Hepatocyte (in vitro differentiated cells): ENCODE measurements at places on chromosomes 2 and 18. TPM values are rescaled to one million over a fixed set of nuclear protein-coding genes. Genes with fewer than 3 reads are reported as not detected.

ANKAR gene
- polyA plus RNA-seq = 4.6 and 5.3 TPM in 2 replicates

LINC00305 gene
- 1.5 and 1.9 TPM in 2 replicates for polyA plus RNA-seq

C2orf66 gene
- 0.47 TPM in 1 of 2 replicates, not detected in the other for polyA plus RNA-seq

KYNU gene
- polyA plus RNA-seq = 7.6 and 9.4 TPM in 2 replicates

CCDC68 gene
- polyA plus RNA-seq = 6.7 and 7.8 TPM in 2 replicates

GRCh38 chr2:148730085-148730484 lies 85.5 kb downstream of the EPC2 start:
- H3K4me1 ChIP-seq = no peaks in the 10 kb centered on the region
- no peaks in the 10 kb centered on the region for H3K36me3 ChIP-seq
- DNase-seq = no peak
- no peaks in the 10 kb centered on the region for H3K27me3 ChIP-seq
- no peak overlapping the region for H3K4me3 ChIP-seq
- H3K27ac ChIP-seq = no peak overlapping the region

DNA sequence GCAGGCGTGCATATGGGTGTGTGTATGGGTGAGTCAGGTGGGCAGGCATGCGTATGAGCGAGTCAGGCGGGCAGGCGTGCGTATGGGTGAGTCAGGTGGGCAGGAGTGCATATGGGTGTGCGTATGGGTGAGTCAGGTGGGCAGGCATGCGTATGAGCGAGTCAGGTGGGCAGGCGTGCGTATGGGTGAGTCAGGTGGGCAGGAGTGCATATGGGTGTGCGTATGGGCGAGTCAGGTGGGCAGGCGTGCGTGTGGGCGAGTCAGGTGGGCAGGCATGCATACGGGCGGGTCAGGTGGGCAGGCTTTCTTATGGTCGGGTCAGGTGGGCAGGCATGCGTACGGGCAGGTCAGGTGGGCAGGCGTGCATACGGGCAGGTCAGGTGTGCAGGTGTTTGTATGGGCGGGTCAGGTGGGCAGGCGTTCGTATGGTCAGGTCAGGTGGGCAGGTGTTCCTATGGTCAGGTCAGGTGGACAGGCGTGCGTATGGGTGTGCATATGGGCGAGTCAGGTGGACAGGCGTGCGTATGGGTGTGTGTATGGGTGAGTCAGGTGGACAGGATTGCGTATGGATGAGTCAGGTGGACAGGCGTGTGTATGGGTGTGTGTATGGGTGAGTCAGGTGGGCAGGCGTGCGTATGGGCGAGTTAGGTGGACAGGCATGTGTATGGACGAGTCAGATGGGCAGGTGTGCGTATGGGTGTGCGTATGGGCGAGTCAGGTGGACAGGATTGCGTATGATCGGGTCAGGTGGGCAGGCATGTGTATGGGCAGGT lies 28.7 kb upstream of the KLF11 start:
- DNase-seq = no peak
- H3K36me3 ChIP-seq = no peaks in the 10 kb centered on the region
- peaks cover 6% of the 10 kb centered on the region for H3K4me1 ChIP-seq
- no peak overlapping the region for H3K27ac ChIP-seq
- no peaks in the 10 kb centered on the region for H3K27me3 ChIP-seq

DNA sequence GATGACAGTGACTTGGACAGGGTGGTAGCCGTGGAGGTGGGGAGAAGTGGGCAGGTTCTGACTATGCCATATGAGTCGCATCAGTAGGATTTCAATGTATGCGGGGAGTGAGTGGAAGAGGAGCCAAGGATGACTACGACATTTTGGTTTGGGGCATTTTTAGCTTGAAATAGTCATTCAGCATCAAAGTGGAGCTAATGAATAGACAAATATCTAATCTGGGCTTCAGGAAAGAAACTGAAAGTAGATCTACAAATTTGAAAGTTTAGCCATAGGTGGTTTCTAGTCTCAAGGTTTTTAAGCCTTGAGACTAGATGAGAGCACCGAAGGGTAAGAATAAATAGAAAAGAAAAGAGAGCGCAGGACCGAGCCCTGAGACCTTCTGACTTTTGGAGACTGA lies 58.3 kb downstream of the FEZ2 start:
- H3K27ac ChIP-seq = no peak overlapping the region
- no peak for DNase-seq
- no peaks in the 10 kb centered on the region for H3K4me1 ChIP-seq
- H3K4me3 ChIP-seq = no peak overlapping the region

DNA sequence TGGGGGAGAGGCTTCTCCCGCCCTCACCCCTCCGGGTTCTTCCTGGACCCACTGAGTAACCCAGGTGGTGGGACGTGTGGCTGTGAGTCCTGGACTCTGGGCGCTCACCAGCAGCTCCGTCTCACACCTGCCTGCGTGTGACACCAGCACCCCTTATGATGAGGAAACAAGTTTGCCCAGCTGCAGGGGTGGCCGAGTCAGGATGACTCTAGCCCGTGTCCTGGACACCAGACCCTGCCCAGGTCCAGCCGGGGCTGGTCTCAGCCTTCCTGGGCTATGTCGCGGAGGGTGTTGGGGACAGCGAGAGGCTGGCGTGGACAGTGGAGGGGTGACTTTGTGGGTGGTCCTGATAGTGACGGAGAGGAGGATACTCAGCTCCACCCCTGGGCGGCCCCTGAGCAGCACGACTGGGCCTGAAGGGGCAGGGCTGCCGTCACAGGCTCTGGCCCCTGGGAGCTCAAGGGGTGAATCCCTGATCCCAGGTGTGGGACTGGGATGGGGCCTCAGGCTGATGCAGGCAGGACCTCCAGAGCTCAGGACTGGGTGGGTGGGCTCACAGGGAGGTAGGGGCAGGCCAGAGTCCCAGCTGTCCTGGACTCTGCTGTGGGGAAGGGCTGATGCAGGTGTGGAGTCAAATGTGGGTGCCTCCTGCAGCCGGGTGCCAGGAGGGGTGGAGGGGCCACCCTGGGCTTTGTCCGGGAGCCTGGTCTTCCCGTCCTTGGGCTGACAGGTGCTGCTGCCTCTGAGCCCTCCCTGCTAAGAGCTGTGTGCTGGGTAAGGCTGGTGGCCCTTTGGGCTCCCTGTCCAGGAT lies 3.7 kb downstream of the GPR35 start:
- H3K4me1 ChIP-seq = peaks cover 4% of the 10 kb centered on the region
- H3K36me3 ChIP-seq = no peaks in the 10 kb centered on the region
- H3K27me3 ChIP-seq = no peaks in the 10 kb centered on the region
- no peak overlapping the region for H3K27ac ChIP-seq
- DNase-seq = no peak

- H3K4me3 ChIP-seq = no peak overlapping the region
- no peaks in the 10 kb centered on the region for H3K4me1 ChIP-seq
- no peaks in the 10 kb centered on the region for H3K27me3 ChIP-seq
- H3K36me3 ChIP-seq = no peaks in the 10 kb centered on the region
- no peak overlapping the region for H3K27ac ChIP-seq
- DNase-seq = no peak
Measured at GRCh38 chr2:200099256-200099655, 143.9 kb downstream of the MAIP1 start.

GRCh38 chr2:238281826-238282480 lies 6.5 kb downstream of the PER2 start:
- no peak overlapping the region for H3K4me3 ChIP-seq
- no peak for DNase-seq
- H3K27ac ChIP-seq = no peak overlapping the region
- H3K36me3 ChIP-seq = no peaks in the 10 kb centered on the region
- H3K4me1 ChIP-seq = peaks cover 28% of the 10 kb centered on the region
- H3K27me3 ChIP-seq = no peaks in the 10 kb centered on the region

DNA sequence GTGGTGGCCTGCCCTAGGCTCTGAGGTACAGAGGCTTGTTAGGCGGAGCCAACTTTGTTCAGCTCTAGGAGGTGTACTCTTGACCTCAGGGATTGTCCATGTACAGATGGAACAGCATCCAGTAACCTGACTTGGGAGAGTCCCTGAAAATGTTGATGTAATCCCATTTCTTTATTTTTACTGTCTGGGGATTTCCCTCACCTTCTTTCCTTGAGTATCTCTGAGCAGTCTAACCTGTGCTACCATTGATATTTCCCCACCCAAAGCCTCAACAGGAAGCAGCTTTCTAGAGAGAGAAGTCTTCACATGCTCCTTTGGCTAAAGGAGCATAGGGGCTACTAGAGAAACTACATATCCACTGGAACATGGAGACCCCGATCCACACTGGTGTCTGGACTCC lies 10.4 kb downstream of the IL36A start:
- H3K27ac ChIP-seq = no peak overlapping the region
- H3K27me3 ChIP-seq = peaks cover 5% of the 10 kb centered on the region
- H3K36me3 ChIP-seq = no peaks in the 10 kb centered on the region
- no peak for DNase-seq
